ENCODE measurements at places on chromosomes 12 and 14. TPM values are rescaled to one million over a fixed set of nuclear protein-coding genes. Genes with fewer than 3 reads are reported as not detected.

C1S gene
- 1.8 TPM for total RNA-seq

SLC38A4 gene
- total RNA-seq, result 2.5 TPM

TCL1A gene
- not detected for total RNA-seq

IFI27 gene
- total RNA-seq, result 2.3 TPM

GPX2 gene
- total RNA-seq, result 0.15 TPM

CYP27B1 gene
- total RNA-seq, result 4.0 TPM

KLRD1 gene
- not detected for total RNA-seq

DHH gene
- 1.9 TPM for total RNA-seq
